Activated B cell treated with CpG ODN at 0.5 μM for 24 hours (primary cell): ENCODE measurements at places on chromosomes 3 and 15. TPM values are rescaled to one million over a fixed set of nuclear protein-coding genes. Genes with fewer than 3 reads are reported as not detected.

- H3K36me3 ChIP-seq, result no peaks in the 10 kb centered on the region
- no peak overlapping the region for H3K4me3 ChIP-seq
- DNase-seq, result no peak
- no peaks in the 10 kb centered on the region for H3K27me3 ChIP-seq
These were observed 12.2 kb downstream of the EIF4E3 start for GRCh38 chr3:71713041-71713440.

DNA sequence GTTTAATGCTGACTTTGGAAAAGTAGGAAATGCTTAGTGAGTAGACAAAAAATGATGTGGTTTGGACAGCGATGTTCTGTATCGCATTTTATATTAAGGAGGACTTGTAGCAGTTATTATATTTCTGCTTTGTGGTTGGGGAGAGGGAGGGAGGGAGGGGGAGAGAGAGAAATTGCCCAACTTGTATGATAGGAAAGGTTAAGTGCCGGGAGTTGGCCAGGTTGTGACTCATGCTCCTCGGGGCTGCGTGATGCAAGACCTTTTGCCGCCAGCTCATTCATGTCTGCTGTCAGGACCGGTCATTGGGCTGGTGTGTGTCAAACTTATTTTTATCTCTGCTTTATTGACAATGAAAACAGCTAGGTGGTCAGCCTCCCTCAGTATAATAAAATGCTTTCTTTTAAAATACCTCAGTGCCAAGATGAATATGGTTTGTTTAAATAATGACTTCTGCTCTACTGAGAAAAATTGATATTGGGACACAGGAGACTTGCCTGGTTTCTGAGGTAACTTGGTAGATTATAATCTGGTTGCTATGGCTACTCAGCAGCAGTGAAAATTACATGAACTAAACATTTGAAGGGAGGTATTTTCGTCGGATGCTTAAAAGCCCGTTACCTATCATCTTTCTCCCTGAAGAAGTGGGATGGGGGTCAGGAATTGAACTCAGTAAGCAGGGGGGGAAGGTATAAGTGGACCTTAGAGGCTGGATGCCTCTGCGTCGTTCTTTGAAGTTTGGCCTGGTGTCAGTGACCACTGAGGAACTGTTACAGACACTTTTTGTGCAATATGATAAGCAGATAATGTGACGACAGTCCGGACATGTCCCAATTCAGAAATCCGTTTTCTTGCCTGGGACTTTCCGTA, 90.7 kb downstream of the FNDC3B start:
- DNase-seq, result no peak
- H3K4me3 ChIP-seq, result no peak overlapping the region
- H3K4me1 ChIP-seq, result peaks cover 2% of the 10 kb centered on the region
- H3K27ac ChIP-seq, result no peak overlapping the region

GRCh38 chr3:194577986-194578905, 55.0 kb downstream of the TMEM44 start:
- no peak overlapping the region for H3K4me3 ChIP-seq
- no peaks in the 10 kb centered on the region for H3K36me3 ChIP-seq
- H3K27ac ChIP-seq, result no peak overlapping the region
- DNase-seq, result no peak

Gene QRICH1
- total RNA-seq, result 142 and 155 TPM in 2 replicates

Gene CMTM8
- 0.24 TPM in 1 of 2 replicates, not detected in the other for total RNA-seq
